Activated naive CD4-positive, alpha-beta T cell treated with Interleukin-2 at 50 U/mL for 16 hours (primary cell): ENCODE measurements at places on chromosomes 1 and 21.

- no peak for DNase-seq
Observed at GRCh38 chr1:214438075-214438474, 113.3 kb downstream of the PTPN14 start.

- peak; percentile 65 for DNase-seq
Observed at GRCh38 chr1:33099290-33100118, 18.6 kb downstream of the AZIN2 start.

- no peak for DNase-seq
Observed at GRCh38 chr1:76781447-76781846, 85.8 kb upstream of the ST6GALNAC5 start.

DNA sequence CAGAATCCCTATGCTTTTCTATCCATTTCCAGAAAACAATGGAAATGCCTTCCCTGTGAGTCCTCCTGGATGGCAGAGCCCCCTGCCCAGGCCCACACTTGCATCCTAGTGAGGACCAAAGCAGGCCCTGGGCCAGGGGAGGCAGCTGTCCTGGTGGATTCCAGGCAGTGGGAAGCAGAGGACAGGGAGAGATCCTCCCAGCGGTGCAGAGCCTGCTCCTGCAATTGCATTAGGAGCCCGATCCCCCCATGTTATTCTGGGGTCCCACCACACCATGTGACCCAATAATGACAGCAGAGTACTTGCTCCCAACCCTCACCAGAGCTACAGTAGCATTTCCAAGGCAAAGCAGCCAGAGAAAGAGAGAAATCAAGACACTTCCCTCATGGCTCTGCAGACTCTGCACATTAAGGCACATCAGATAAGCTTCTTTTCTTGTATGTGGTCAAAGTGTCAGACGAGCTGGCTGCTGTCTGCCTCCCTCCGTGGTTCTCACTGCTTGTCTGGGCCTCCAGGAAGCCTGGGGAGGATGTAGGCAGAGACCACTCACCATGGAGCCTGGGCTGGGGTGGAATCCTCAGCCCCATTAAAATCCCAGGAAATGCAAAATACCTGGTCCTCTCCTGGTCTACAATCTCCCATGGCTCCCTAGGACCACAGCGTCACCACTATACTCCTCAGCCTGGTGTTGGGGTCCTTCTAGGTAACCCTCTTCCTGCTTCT is 54.9 kb upstream of the RUNX3 start:
- no peak for DNase-seq

- no peak for DNase-seq
Observed at GRCh38 chr21:35641271-35642016, 418.9 kb downstream of the SETD4 start.

- no peak for DNase-seq
Observed at GRCh38 chr1:246897302-246897701, 34.4 kb downstream of the AHCTF1 start.

DNA sequence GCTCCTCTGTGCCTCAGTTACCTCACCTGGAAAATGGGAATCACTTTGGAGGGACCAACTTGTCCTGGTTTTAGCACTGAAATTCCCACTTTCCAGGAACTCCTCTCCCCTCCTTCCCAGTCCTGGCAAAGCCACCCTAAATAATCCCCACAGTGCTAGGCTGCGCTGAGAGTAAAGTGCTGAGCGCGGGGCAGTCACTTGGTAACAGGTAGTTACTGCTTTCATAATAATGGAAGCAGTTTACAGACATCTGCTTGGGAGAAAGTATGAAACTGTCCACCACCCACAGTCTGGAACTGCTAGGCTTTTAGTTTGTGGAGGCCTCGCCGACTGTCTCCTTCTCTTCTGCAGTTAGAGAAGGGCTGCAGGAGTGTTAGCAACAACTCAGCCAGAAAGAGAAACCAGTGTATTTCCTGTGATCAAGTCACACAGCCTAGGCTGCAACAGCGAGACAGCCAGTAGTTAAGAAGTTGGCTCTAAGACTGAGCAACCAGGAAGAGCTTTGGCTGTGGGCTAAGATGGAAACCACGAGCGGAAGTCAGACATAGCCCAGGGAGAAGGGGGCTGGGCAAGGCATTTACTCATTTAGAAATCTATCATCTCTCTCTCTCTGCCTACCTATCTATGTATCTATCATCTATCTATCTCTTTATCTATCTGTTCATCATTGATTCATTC is 30.8 kb upstream of the ABCG1 start:
- DNase-seq, result peak; percentile 80

GRCh38 chr1:183327434-183328290 is 90.5 kb downstream of the NMNAT2 start:
- DNase-seq, result no peak

GRCh38 chr1:1020000-1020404 is at the start of gene AGRN:
TSS of gene AGRN (plus strand) at chr1:1020120. CDS start at chr1:1020173, 53 bp downstream.
- DNase-seq, result no peak

DNA sequence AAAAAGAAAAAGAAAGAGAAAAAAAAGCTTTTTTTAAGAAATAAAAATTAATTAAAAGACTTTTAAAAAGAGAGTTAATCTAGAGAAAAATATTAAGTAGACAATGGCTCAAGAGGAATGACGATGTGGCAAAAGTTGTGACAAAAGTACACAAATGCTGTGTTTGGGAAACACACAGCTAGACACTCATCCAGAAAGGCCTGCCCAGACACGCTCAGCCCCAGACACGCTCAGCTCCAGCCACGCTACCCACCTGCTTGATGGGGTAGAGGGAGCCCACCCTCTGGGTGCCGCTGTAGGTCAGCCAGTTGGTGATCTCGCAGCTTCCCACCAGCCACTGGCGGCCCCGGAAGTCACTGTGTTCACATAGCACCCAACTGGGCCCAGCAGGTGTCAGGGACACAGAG is 10.2 kb downstream of the CD52 start:
- DNase-seq, result no peak
